ENCODE measurements at places on chromosomes 4 and X.

- DNase-seq = no peak
Observed at GRCh38 chrX:84186603-84187532, 1.1 kb downstream of the RPS6KA6 start.

GRCh38 chr4:57061395-57061794 lies 48.8 kb downstream of the IGFBP7 start:
- DNase-seq = no peak

DNA sequence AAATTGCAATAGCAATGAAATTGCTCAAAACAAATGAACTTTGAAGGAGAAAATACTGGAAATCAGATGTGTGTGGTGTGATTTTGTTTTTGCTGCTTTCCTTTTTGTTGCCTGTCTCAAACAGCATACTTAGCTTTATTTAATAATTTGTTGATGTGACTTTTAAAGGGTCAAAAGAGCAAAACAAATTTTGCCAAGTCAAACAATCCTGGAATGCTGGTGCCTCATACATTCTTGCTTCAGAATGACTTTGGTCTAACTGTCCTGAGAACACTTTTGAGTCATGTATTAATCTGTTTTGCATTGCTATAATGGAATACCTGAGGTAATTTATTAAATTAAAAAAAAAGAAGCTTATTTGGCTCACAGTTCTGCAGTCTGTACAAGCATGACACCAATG lies 3.4 kb downstream of the PF4V1 start:
- DNase-seq = no peak

DNA sequence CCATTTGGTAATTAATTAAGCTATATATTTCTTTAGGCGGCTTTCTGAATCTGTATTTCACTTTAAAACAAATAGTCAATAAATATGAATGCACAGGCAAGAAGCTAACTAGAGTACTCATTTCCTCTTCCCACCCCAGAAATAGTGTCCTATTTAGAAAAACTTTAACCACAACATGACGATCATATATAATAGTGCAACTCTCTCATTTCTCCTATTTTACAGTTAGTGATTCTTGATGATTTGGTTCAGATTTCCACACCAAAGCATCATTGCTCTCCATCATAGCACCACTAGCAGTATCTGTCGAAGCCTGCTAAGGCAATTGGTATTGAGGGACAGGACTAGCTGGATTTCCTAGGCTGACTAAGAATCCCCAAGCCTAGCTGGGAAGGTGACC lies 184.0 kb upstream of the GALNTL6 start:
- no peak for DNase-seq

DNA sequence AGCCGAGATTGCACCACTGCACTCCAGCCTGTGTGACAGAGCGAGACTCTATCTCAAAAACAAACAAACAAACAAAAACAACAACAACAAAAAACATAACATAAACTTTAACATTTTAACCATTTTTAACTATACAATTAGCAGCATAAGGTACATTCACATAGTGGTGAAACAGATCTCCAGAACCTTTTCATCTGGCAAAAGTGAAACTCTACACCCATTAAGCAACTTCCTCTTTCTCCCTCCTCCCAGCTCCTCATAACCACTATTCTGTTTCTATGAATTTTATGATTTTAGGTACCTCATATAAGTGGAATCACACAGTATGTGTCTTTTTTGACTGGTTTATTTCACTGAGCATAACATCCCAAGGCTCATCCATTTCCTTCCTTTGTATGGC lies 103.6 kb downstream of the FAM13A start:
- no peak for DNase-seq

All from hematopoietic multipotent progenitor cell treated with erythropoietin and hydrocortisone succinate and interleukin-3 and kit ligand, for 15 days (in vitro differentiated cells).